Fibroblast of the conjunctiva (primary cell): ENCODE measurements at places on chromosomes 2 and 18.

DNA sequence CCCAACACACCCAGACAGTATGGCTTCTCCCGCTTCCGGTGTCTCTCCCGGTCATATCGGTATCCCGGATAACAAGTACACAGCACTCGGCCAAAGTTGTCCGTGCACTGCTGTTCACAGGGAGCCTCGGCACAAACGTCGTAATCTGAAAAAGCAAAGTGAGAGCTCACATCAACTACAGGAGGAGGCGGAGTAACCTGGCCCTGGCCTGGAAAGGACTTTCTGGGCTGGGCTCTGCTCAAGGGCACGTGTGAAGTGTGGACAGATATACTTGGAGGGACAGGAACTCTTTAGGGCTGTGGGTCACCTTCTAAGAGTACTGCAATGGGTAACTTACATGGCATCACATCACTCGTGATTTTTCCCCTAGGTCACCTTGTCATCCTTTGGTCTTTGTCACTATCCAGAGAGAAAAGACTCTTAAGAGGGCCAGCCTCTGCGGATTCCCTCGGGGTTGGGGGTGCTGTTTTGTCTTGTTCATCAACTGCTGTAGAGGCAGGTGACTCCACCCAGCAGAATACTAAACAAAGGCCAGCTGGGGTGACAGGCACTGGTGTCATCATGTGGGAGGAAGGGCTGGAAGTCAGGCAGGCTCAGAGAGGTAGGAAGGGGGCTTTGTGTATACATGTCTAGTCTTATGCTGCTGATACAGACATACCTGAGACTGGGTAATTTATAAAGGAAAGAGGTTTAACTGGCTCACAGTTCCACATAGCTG is 110.6 kb upstream of the LMAN1 start:
- DNase-seq = no peak

GRCh38 chr18:10011061-10011460 is 97.2 kb downstream of the VAPA start:
- no peak for DNase-seq

DNA sequence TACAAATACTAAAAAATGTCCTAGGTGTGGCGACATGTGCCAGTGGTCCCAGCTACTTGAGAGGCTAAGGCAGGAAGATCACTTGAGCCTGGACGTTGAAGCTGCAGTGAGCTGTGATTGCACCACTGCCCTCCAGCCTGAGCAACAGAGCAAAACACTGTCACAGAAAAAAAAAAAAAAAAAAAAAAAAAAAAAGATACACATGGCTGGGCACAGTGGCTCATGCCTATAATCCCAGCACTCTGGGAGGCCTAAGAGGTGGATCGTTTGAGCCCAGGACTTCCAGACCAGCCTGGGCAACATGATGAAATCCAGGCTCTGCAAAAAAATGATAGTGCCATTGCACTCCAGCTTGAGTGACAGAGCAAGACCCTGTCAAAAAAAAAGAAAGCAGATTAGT is 13.7 kb downstream of the KANSL1L start:
- DNase-seq = no peak

- DNase-seq = no peak
Observed at GRCh38 chr2:240391111-240392051, 44.1 kb upstream of the GPC1 start.
